RPMI8226 (cell line): ENCODE measurements at places on chromosomes 12 and 14.

DNA sequence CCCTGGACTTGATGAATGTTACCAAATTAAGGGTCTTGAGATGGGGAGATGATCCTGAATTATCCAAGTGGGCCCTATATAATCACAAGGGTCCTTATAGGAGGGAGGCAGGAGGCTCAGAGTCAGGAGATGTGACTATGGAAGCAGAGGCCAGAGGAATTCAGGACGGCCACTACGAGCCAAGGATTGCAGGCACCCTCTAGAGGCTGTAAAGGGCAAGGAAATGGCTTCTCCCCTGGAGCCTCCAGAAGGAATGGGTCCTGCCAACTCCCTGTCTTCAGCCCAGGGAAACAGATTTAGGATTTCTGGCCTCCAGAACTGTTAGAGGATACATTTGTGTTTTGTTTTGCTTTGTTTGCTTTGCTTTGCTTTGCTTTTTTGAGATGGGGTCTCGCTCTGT is 8.8 kb downstream of the BDKRB1 start:
- no peak for DNase-seq

GRCh38 chr14:77275601-77276017 is 4.6 kb upstream of the NGB start:
- no peak for DNase-seq

DNA sequence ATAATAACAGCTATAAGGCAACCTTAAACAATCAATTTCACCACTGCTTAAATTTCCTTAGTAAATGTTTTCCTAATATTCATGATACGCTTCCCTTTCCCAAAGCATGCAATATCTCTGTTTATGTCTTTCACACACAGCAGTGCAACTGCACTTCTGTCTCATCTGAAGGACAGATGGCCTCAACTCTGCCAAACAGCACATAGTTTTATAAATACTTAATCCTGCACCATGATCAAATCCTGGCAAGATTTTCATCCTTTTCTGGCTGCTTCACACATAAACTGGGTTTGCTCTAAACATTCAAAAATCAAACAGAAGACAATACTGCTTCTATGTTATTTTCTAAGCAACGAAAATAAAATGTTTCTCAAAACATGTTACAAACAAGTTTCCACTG is 266.3 kb downstream of the ITPR2 start:
- no peak for DNase-seq

DNA sequence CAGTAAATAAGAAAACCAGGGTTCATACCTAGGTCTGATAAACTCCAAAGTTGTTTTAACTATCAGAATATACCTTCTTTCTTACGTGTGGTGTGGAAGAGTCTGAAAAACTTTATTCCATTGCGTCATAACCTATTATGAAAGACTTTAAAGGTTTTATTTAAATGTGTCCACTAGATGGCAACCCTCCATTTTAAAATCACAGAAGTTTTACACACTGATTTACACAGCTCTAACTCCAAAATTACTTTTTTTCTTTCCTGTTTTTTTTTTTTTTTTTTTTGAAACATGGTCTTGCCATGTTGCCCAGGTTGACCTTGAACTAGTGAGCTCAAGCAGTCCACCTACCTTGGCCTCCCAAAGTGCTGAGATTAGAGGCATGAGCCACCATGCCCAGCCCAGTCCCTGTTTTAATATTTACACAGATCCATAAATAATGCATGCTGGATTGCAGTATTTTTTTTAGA is 17.3 kb upstream of the TMPRSS12 start:
- peak; percentile 61 for DNase-seq

DNA sequence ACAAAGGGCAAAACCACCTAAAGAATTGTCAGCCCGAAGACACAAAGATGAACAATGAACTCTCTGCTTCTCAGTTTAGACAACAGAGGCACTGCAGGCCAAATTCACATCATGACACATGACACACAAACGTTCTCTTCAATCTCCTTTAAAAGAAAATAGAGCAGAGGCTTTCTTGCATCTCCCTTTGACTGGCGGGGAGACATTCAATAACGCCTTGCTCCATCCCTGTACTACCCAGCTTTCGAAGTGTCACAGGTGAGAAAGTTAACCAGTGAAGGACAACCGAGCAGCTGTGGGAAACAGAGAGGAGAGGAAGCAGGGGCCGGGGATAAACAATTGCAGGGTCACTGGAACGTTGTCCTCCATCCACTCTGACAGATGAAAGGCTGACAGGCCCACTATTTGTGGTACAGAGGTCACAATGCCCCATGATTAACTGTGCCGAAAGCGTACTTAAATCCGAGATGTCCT is 130.8 kb downstream of the PHLDA1 start:
- no peak for DNase-seq

- DNase-seq, result no peak
Observed at GRCh38 chr12:73136386-73136785, 864.2 kb downstream of the TRHDE start.
